GM12891 (cell line): ENCODE measurements at places on chromosomes 1 and 21.

DNA sequence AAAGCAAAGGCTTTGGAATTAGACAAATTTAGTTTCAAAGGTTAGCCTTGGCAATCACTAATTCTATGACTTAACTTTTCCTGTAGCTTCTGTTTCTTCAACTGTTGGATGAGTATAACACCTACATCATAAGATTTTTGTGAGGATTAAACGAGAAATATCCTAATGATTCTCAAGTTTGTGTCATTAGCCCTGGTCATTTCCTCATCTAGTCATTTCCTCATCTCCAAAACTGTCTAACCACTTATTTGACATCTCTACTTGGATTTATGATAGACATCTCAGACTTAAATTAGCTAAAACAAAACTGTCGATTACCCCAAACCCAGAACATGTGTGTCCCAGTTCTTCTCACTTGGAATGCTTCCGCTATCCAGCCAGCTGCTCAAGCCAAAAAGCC is 80.2 kb upstream of the CHODL start:
- no peak for DNase-seq

- peak; percentile 12 for DNase-seq
Measured at GRCh38 chr1:19597496-19598309, 46.4 kb upstream of the NBL1 start.

DNA sequence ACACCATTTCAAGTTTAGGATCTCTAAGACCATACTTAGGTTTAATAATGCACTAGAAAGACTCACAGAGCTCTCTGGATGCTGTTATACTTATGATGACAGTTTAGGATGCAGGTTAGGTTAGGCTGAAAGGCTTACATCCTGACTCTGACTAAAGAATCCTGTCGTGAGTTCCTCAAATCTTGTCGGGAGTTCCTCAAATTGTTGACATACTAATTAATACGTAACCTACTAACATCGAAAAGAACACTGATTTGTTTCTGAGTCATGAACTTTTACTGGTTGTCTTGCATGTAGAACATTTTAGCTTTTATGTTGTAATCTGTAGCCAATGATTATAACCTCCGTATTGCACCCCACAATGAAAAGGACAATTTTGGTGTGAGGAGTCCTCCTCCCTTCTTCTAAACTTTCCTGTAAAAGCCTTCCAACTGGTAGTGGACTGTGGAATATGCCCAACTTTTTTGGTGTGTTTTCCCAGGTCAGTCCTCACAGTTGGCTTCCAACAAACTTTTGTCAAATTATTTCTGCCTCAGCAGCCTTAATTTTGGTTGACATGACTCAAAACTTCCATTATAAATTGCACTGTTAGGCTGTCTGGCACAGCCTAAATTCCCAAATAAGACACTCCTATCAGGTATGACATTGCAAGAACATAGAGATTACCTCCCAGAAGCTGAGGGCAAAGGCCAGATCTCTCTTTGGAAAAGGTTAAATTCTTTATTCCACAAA is 107.9 kb upstream of the PALMD start:
- no peak for DNase-seq

DNA sequence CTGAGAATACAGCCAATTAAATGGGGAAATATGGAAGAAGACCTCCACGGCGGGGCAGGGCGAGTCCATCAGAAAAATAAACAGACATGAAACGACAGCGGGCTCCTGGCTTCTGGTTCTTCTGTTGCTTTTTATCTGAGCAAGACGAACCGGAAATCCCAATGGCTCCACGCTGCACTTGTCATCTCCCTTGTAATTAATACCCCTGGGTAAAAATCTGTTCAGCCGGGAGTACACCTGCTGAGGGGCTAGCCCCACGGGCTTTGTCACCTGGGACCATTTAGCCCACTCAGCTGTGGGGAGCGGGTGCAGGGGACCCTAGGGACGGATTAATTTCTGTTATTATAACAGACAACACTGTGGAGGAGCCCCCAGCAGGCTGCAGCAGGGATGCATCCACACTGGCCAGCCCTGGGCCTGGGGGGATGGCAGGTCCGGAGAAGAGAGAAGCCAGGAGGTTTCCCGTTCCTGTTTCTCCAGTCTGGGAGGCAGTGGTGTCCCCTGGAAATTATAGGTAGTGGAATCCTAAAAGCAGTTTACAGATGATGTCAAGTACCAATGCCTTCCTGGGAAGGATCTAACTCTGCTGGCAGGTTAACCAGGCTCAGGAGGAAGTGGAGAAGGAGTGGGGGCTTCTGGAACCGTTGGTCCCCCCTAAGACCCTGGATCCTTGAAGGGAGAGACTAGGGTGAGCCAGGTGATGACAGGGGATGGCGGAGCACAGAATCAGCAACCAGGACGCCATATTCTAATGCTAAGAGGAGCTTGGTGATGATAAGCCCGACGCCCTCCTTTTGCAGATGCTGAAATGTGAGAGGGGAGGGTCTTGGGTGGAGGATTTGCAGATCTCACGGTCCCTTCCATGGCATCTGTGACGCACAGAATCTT is 566.1 kb downstream of the PTPRU start:
- DNase-seq: no peak

- no peak for DNase-seq
Measured at GRCh38 chr1:61269602-61270001, 187.2 kb downstream of the NFIA start.

GRCh38 chr1:81213279-81213678 is 587.5 kb upstream of the ADGRL2 start:
- DNase-seq: no peak

DNA sequence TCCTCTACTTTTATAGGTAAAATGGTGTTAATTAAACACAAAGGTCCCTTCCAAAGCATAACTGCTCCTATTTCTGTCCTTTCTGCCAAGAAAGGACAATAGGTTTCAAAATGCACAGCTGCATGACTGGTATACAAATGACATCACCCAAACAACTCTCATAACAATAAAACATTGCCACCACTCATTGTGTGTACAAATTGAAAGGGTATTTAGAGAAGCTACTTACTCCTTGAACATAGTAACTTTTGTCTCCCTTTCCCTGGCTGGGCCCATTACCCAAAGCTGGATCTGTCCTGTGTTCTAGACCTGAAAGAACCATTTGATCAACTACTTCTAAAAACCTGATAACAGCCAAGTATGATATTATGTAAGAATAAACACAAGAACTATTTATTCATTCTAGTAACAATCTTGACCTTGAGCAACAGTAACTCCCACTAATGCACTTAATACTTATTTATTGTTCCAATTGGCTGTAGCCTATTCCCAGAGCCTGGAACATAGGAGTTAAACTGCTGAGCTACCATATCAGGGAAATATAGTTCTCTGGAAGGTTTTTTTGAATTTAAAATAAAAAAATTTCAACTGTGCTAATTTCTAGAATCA is 38.2 kb downstream of the TTLL7 start:
- DNase-seq: no peak

DNA sequence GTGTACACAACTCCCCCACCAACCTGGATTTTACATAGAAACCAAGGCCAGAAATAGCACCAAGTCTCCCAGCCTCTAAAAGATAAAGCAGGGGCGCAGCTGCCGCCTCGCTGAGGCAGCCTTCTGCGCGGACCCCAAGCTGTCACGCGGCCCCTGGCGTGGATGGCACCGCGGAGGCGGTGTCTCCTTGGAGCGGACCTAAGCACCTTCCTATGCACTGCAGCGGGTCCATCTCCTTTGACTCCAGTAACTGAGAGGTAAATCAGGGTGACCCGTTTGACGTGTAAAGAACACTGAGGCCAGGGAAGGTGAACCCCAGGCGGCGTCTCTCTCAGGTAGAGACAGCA is 17.0 kb downstream of the ZNF697 start:
- no peak for DNase-seq

DNA sequence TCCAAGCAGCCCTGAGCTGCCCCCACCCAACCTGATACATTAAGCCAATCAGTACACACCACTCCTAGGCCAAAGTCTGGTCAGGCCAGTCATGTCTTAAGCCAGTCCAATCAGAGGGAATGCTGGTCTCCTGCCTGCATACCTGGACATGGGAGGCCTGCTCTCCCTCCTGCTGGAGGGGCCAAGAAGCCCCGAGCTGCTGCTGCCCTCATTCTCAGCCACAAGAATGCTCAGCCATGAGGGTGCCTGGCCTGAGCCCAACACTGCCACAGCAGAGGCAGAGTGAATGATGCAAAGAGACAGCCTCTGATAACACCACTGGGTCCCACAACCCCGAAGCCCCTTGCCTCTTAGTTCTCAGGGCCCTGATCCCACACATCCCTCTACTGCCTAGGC is 23.0 kb downstream of the CHD5 start:
- DNase-seq: no peak

GRCh38 chr1:234887016-234887900 is 241.4 kb downstream of the TOMM20 start:
- no peak for DNase-seq

DNA sequence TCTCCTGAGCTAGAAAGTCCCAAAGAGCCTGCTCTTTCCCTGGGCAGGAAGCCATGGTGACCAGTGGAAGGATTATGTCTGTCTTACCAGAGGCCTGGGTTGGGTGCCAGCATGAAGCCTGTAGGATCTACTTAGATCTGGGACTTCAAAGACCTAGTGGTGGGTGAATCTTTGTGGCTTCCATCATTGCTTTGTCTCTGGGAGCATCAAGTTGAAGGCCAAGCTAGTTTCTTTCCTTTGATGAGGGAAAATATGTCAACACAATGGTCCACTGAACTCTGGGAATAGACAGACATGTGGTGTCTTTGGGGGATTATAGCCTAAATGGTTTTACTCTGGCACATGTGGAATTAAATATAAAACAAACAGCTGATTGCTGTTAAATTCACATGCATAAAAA is 100.5 kb upstream of the HOOK1 start:
- no peak for DNase-seq

- no peak for DNase-seq
Measured at GRCh38 chr1:207787776-207788175, 35.9 kb downstream of the CD46 start.

GRCh38 chr1:6695868-6696267 is 5.7 kb downstream of the DNAJC11 start:
- no peak for DNase-seq

GRCh38 chr1:109193653-109194590 is 19.8 kb upstream of the SARS1 start:
- DNase-seq: peak; percentile 58

DNA sequence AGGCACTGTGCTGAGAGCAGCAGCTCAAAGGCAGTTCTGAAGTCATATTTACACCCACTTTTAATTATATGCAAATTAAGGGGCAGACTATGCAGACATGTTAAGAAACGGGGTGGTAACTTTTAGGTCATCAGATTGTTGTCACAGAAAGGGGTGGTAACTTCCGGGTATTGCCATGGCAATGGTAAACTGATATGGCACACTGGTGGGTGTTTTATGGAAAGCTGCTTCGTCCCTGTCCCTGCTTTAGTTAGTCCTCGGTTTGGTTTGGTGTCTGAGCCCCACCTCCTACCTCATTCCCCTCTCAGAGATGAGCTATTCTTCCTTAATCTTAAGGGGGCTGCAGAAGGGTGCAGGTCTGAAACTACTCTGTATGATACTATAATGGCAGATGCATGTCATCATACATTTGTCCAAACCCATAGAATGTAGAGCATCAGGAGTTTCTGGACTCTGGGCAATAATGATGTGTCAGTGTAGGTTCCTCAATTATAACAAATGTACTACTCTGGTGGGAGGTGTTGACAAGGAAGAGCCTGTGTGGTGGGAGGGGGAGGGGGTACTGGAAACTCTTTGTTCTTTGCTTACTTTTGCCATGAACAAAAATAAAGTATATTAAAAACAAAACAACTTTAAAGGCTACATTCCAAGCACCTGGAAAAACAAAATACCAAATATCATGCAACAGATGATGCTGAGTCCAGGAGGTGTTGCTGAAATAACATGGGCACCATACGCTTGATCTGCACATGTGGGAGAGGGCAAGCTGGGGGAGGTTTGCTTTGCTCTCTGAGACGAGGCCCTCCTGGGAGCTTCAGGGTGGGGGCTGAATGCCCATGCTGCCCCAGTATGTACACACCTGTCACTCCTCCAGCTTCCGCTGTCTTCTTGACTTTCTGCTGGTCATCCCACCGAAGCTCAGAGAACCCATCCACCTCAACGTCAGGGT is 6.3 kb downstream of the PARP1 start:
- DNase-seq: no peak

- DNase-seq: no peak
Measured at GRCh38 chr1:234973426-234974250, 155.0 kb downstream of the TOMM20 start.

DNA sequence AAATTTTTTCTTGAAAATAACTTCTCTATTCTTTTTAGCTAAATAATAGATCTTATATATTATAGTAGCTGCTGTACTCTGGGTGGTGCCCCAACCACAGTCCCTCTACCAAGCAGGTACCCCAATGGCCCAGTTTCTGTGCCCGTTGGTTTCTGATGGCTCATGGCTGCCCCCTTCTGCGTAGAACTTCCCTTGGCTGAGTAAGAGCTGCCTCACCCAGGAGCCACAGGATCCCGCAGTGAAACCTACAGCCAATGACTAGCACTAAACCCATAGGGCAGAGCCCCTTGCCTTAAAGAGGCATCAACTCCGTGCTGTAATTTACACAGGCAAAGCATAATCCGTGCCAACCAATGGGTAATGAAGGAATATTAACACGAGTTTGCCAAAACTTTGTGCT is 247.5 kb downstream of the USH2A start:
- no peak for DNase-seq

DNA sequence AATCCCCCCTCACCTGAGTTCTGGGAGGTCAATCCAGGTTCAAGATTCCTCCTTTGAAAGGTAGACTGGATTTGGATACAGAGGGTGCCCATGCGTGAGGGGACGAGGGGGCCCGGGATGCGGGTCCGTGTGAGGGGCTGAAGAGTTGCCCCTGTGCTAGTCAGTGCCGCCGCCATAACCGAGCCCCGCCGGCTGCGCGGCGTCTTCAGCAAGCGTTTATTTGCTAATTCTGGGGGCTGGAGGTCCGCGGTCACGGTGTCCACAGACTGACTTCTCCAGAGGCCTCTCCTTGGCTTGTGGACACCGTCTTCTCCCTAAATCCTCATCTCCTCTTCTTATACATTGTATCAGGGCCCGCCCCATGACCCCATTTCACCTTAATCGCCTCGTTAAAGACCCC is 20.9 kb upstream of the SAMD11 start:
- DNase-seq: no peak

- no peak for DNase-seq
Measured at GRCh38 chr1:12098786-12099185, 35.7 kb downstream of the TNFRSF8 start.
